ENCODE measurements at places on chromosomes 5 and 9.
A peak's percentile ranks its signal among the peaks of the same experiment; 100 is the strongest.

GRCh38 chr5:22708770-22709328 lies 144.3 kb downstream of the CDH12 start:
- DNase-seq: no peak

DNA sequence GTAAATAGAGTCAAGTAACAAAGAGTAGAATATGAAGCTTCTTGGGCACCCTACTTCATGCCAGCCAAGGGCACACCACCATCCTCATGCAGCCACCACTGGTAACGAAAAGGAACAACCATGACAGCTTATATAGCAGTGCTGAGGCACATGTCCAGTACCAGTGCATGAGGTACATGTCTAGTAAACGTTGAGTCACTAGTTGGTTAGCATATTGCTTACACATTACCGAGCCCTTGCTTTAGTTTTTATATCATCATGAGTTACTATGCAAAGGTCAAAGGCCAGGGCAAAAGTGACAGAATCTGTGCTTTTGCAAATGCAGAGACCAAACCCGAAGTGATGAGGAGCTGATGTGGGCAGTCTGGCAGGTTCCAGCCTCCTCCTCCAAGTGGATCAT lies 147.1 kb upstream of the MAP1B start:
- no peak for DNase-seq

- DNase-seq: no peak
Measured at GRCh38 chr5:1834721-1835429, 33.7 kb downstream of the NDUFS6 start.

DNA sequence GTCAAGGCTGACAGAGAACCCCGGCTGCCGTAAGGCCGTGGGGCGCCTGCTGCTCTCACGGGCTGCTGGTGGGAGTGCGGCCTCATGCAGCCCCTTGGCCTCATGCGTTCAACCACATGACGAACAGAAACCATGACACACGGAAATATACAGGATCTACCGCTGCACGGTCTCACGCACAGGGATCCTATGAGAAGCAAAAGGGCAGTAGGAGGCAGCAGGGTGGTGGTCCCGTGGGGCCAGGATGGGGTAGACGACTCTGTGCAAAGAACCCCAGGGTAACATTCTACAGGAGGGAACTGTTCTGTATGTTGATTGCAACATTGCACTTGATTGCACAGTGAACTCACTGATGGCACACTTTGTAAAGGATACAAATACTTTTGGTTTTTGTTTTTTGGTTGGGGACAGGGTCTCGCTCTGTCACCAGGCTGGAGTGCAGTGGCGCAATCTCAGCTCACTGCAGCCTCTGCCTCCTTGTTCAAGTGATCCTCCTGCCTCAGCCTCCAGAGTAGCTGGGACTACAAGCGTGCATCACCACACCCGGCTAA lies 51.6 kb downstream of the NACC2 start:
- DNase-seq: no peak

DNA sequence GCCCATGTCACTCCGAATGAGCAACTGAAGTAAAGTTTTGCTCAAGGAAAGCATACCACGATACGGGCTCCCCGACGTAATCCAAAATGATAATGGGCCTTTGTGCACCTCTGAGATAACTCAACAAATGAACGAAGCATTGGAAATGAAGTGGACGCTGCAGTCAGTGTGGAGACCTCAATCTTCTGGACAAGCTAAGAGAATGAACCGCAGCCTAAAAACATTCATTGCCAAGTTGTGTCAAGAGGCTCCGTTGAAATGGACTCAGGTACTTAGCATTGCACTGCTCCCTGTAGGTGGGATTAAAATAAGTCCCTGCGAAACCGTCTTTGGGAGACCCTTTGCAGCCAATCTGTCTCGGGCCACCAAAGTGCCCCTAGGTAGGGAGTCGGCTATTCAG lies 3.9 kb upstream of the LCN9 start:
- no peak for DNase-seq

DNA sequence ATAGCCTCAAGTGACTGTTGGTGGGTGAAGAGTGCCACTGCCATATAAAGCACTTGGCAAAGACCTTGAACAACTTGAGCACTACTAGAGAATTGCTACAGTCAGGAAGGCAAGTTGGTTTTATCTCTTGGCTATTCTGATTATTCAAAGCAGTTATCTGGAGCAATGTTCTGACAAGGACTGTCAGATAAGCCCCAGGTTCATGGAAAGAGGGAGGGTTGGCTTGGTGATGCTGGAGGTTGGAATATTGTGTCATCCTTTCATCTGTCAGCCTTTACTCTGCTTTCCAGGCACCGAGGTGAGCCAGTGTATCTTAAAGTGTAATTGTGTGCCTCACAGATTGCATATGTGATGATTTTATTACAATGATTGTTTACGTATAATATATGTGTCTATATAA lies 548.4 kb upstream of the ZNF608 start:
- DNase-seq: no peak

DNA sequence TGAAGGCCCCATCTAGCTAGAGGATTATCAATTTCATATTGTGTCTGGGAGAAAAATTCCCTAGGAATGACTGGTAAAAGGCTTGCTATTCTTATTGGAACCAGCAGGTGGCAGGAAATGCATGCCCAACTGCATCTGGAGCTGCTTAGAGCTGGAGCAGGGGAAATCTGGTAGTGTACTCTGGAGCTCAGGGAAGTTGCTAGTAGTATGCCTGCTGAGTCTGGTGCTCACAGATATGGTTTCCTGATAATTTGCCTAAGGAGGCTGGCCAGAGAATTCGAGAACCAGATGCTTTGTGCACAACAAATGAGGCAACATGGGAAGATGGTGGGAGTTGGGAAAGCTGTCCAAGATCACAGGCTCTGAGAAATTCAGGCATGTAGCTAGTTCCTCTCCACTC lies 53.7 kb downstream of the G3BP1 start:
- DNase-seq: no peak

DNA sequence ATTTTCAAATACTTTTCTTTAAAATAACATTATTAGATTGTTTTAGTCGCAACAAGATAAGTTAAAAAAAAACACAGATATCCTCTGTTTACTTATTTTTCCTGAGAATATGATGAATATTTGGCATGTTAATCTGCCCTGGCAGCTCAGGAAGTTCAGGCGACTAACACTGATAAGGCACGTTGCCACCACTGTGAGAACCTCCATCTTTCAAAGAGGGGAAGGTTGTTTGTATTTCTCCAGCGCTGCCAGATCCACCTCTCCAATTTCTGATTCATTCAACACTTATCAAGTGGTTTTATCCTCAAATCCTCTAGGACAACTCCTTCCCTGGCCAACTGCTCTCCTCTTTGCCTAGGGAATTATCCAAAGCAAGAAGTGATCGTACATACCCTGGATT lies 21.8 kb downstream of the CTNNAL1 start:
- no peak for DNase-seq

- no peak for DNase-seq
Measured at GRCh38 chr5:78783434-78784130, 135.0 kb upstream of the LHFPL2 start.

GRCh38 chr9:419571-420171 lies 205.0 kb downstream of the DOCK8 start:
- no peak for DNase-seq

DNA sequence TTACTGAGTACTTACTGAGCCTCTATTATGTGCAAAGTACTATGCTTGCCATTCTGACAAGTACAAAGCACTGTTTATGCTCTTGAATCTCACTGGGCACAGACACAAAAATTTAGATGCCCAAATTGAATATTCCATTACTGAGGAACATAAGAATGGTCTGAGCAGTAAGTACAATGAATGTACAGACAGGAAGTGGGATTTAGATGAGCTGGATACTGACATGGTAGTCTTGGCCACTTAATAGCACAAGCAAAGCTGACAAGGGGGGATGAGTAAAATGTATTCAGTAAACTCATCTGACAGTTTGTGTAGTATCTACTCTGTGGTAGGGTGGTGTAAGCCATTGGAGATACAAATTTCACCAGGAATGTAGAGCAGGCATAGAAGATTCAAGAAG lies 132.4 kb downstream of the EFNA5 start:
- DNase-seq: no peak

DNA sequence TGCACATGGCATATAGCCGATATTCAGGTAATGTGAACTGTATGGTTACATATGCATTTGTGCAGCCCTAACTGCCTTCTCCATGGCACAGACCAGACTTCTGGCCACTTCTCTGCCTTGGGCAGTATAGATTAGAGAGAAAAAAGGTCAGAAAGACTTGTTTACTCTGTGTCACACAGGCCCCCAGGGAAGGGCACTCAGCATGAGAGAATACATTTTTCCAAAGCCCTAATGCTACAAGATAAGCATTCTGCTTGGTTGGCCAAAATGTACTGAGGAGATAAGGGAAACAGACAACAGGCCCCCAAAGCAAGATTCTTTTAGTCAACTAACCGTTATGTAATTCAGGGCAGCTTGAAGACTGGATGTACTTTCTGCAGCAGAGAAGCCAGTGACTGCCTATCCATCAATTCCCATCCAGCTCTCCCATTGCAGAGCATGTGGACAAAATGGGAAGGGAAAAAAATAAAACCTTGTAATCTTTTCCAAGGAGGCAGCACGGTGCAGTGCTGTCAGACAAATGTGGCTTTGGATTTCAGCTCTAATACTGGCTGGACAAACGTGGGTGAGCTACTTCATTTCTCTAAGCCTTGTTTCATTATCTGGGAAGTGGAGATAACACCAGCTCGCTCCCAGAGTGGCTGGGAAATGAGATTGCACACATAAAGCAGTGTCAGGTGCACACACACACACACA lies 205.9 kb downstream of the NSG2 start:
- DNase-seq: no peak

DNA sequence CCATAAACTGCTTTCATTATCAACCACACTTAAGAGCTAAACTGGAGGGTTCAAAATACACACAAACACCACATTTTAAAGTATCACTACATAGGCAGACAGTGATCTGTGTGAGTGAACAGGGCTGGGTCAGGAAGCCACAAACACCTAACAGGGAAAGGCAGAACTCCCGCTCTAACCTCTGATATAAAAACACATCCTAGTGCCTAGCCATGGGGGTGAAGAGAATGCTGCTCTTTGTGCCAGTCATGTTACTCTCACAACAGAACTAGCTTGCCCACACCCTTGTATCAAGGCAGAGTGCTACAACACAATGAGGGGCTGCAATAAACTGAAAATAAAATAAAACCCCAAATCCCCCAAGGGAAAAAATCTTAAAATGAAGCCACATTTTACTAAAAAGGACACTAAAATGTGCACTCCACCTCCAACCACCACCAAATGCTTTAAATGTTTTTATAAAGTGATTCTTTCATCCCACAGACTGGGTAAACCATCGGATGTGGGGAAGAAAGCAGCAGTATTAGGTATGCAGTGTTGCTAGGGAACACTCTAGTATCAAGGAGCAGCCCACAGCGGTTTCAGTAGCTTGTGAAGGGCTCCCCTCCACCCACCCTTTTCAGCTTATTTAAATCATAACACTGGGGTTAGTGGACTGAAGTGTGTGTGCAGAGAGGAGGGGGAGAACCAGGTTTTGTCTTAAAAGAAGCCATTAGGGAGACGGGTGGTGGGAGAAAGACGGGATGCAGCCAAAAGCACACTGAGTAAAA lies 64.5 kb downstream of the TMEM161B start:
- no peak for DNase-seq

- no peak for DNase-seq
Measured at GRCh38 chr5:140073296-140073695, 30.2 kb upstream of the NRG2 start.

DNA sequence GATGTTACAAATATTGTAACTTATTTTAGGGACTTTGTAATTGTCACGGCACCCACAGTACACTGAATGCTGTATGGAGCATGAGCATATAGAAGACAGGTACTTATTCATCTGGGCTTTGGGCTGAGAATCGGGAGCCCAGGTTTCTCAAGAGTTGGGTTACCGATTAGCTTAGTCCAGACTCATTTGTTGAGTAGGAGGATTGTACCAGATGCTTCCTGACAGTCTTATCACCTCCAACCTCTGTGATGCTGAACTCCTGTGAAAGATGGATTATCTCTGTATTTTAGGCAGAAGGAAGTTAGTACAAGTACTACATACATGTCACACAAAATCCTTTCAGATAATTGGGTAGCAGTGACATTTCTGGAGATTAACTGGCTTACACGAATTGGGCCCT lies 79.2 kb downstream of the SV2C start:
- DNase-seq: no peak

DNA sequence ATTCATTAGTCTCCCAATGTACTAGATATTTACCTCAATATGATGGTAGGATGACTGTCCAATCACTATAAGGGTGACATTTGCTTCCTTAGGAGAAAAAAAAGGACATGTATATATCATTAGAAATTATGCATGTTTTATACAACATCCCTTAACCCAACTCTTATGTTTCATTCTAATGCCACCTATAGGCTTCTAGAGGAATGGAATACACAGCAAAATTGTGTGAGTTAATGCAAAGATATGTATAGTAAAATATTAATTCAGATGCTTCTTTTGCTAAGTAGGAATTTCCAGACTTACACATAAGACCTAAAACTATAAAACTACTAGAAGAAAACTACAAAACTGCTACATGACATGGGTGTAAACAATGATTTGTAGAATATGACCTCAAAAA lies 3.5 kb downstream of the PRXL2C start:
- DNase-seq: no peak

- DNase-seq: no peak
Measured at GRCh38 chr9:98482226-98482625, 226.5 kb downstream of the GABBR2 start.

GRCh38 chr5:108380531-108381349 lies 1.2 kb downstream of the FBXL17 start:
- no peak for DNase-seq

DNA sequence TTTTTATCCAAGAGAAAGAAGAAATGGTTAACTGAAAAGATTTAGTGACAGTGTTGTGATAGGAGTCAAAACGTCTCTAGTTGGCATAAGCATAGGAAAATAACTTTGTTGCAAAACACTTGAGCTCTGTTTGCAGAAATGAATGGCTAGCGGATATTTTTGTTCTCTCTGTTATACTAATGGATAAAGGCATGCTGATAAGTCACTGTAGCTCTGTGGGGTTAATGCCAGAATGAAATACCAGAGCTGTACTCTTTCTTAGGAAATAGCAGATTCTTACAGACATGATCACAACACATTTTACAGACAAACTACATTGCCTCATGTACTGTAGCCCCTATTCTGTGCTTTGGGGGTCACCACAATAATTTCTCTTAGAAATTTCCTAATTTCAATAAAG lies 202.8 kb downstream of the DMRTA1 start:
- no peak for DNase-seq

DNA sequence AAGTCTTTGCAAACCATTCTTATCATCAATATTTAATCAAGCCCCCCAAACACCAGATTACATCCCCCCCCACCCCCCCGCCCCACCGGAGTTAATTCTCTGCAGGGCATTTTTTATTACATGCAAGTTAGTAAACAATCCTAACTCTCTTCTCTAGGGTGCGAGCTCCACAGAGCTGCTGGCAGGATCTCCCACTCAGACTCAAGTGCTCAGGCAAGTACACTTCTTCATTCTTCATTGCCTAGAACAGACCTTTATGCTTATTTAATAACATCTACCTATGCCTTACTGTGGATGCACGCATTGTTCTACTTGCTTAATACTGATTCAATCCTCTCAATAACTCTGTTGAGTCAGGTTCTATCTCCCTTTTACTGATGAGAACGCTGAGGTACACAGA lies 9.9 kb downstream of the SAXO1 start:
- no peak for DNase-seq

- no peak for DNase-seq
Measured at GRCh38 chr9:68489646-68490045, 51.0 kb downstream of the TMEM252 start.

GRCh38 chr5:150946351-150946905 lies 41.6 kb upstream of the ZNF300 start:
- peak; percentile 13 for DNase-seq
